ENCODE measurements at places on chromosomes 1 and 21.

GRCh38 chr1:44020464-44020863 lies 10.8 kb downstream of the SLC6A9 start:
- H3K4me3 ChIP-seq, result no peak overlapping the region
- no peaks in the 10 kb centered on the region for H3K27me3 ChIP-seq
- DNase-seq, result no peak
- H3K36me3 ChIP-seq, result no peaks in the 10 kb centered on the region

DNA sequence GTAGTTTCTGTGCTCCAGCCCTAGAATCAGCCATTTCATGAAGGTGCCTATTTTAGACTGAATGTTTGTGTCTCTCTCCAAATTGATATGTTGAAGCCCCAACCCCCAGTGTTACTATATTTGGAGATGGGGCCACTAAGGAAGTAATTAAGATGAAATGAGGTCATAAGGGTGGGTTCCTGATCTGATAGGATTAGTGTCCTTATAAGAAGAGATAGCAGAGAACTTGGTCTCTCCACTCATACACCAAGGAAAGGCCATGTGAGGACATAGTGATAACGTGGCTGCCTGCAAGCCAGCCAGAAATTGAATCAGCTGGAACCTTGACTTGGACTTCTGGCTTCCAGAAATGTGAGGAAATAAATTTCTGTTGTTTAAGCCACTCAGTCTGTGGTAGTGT lies 12.3 kb downstream of the RAVER2 start:
- no peaks in the 10 kb centered on the region for H3K4me1 ChIP-seq
- no peaks in the 10 kb centered on the region for H3K27me3 ChIP-seq
- H3K27ac ChIP-seq, result no peak overlapping the region
- H3K4me3 ChIP-seq, result no peak overlapping the region
- H3K36me3 ChIP-seq, result no peaks in the 10 kb centered on the region

DNA sequence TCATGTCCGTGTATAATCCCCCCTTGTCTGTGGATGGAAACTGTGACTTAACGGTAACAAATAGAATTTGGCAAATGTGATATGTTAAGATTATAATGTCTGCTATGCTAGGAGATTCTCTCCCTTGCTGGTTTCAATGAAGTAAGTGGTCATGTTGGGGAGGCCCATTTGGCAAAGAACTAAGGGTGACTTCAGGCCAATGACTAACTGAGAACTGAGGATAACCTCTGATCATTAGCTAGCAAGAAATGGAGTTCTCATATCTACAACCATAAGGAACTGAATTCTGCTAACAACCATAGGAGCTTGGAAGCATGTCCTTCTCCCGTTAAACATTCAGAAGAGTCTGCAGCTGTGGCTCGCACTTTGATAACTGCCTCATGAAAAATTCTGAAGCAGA lies 2.3 kb downstream of the IFI44L start:
- peaks cover 62% of the 10 kb centered on the region for H3K36me3 ChIP-seq
- DNase-seq, result no peak
- H3K27me3 ChIP-seq, result no peaks in the 10 kb centered on the region
- H3K27ac ChIP-seq, result peak overlapping the region; percentile 90

DNA sequence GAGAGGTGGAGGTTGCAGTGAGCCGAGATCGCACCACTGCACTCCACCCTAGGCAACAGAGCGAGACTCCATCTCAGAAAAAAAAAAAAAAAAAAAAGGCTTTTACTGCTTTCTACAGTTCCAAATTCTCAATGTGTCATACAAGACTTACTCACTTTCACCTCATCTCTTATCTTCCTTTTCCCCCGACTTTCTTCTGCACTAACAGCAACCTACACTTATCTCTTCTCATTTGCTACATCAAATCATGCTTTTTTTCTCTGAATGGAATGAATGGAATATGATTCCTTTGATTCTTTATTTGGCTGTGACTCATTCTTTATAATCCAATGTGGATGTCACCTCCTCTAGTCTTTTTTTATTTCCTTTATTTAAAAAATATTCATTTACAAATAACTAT lies 168.4 kb upstream of the DMRTA2 start:
- H3K27ac ChIP-seq, result no peak overlapping the region
- no peak for DNase-seq
- H3K27me3 ChIP-seq, result no peaks in the 10 kb centered on the region
- H3K36me3 ChIP-seq, result peaks cover 6% of the 10 kb centered on the region
- H3K4me3 ChIP-seq, result no peak overlapping the region
- H3K4me1 ChIP-seq, result no peaks in the 10 kb centered on the region

- no peaks in the 10 kb centered on the region for H3K4me1 ChIP-seq
- H3K4me3 ChIP-seq, result no peak overlapping the region
- no peaks in the 10 kb centered on the region for H3K36me3 ChIP-seq
- no peak overlapping the region for H3K27ac ChIP-seq
- H3K27me3 ChIP-seq, result no peaks in the 10 kb centered on the region
Observed at GRCh38 chr1:30371179-30371788, 352.1 kb downstream of the MATN1 start.

GRCh38 chr1:166304131-166304530 lies 137.3 kb upstream of the FAM78B start:
- DNase-seq, result no peak
- H3K27me3 ChIP-seq, result no peaks in the 10 kb centered on the region
- H3K27ac ChIP-seq, result no peak overlapping the region
- H3K36me3 ChIP-seq, result no peaks in the 10 kb centered on the region
- H3K4me3 ChIP-seq, result no peak overlapping the region

DNA sequence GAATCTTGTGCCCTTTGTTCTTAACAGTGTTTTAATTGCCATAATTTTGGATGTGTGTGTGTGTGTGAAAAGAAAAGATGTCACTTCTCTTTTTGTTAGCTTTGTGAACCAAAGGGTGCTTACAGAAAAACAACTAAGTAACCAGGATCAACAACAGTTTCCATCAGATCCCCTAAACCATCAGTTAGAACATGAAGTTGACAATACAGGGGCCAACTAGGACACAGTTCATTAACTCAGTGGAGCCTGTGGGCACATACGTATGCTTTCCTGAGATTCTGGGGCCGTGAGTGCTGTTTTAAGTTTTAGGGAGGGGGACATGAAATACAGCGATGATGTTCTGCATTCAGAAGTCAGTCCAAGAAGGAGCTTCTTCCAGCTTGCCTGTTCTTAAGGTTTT lies 133.6 kb downstream of the TLR5 start:
- H3K4me1 ChIP-seq, result no peaks in the 10 kb centered on the region
- H3K27me3 ChIP-seq, result peaks cover 10% of the 10 kb centered on the region
- no peak overlapping the region for H3K4me3 ChIP-seq
- no peak for DNase-seq
- H3K36me3 ChIP-seq, result no peaks in the 10 kb centered on the region
- H3K27ac ChIP-seq, result no peak overlapping the region

DNA sequence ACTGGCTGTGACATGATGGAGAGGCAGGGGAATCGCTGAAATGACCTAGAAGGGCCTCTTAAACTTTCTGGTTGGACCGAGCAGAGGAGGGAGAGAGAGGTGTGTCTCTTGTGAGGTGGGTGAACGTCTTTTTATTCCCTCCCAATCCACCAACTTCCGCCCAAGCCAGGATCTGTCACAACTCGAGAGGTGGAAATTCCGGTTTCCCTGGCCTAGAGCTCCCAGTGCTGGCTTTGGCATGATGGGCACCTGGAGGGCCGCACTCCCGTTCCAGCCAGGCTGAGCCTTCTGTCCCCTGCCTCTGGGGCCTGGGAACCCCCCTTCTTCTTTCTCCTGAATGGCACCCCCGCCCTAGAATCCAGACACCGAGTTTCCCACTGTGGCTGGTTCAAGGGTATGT lies at the start of gene SEMA4A:
SEMA4A (plus strand) TSS at position 224 of the 400 bp plus-strand sequence. CDS start 994 bp downstream, outside the sequence.
- H3K36me3 ChIP-seq, result peaks cover 11% of the 10 kb centered on the region
- no peak for DNase-seq
- peak within 1 kb of the TSS; percentile 85 for H3K27ac ChIP-seq
- H3K27me3 ChIP-seq, result no peaks in the 10 kb centered on the region
- H3K4me3 ChIP-seq, result peak within 1 kb of the TSS; percentile 81

- peaks cover 3% of the 10 kb centered on the region for H3K36me3 ChIP-seq
- H3K27ac ChIP-seq, result no peak overlapping the region
- H3K27me3 ChIP-seq, result no peaks in the 10 kb centered on the region
- no peak overlapping the region for H3K4me3 ChIP-seq
- DNase-seq, result no peak
Observed at GRCh38 chr1:246108278-246108925, 398.7 kb downstream of the SMYD3 start.
